AG04450 (cell line): ENCODE measurements at places on chromosomes 6 and 20.

GRCh38 chr6:14665827-14666724 is 548.5 kb downstream of the CD83 start:
- DNase-seq, result peak; percentile 94

GRCh38 chr6:99745651-99746050 is 139.0 kb downstream of the PRDM13 start:
- DNase-seq, result no peak

DNA sequence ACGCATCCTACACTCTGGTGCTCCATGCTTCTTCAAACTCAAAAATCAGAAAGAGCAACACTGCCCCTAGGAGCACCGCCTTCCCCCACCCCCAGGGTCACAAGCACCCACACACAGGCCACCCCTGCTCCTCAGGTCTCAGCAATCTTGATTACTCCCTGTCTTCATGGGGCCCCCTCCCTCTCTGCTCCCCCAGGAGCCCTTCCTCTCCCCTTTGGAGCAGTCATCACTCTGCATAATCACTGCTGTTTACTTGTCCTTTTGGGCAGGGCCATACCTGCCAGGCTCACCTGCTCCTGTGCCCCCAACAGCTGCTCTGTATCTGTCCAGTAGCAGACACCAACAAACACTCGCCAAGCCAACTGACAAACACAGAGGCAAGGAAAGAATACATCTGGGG is 7.6 kb upstream of the SYNDIG1 start:
- DNase-seq, result no peak

GRCh38 chr6:139944976-139945375 is 570.5 kb upstream of the CITED2 start:
- no peak for DNase-seq

DNA sequence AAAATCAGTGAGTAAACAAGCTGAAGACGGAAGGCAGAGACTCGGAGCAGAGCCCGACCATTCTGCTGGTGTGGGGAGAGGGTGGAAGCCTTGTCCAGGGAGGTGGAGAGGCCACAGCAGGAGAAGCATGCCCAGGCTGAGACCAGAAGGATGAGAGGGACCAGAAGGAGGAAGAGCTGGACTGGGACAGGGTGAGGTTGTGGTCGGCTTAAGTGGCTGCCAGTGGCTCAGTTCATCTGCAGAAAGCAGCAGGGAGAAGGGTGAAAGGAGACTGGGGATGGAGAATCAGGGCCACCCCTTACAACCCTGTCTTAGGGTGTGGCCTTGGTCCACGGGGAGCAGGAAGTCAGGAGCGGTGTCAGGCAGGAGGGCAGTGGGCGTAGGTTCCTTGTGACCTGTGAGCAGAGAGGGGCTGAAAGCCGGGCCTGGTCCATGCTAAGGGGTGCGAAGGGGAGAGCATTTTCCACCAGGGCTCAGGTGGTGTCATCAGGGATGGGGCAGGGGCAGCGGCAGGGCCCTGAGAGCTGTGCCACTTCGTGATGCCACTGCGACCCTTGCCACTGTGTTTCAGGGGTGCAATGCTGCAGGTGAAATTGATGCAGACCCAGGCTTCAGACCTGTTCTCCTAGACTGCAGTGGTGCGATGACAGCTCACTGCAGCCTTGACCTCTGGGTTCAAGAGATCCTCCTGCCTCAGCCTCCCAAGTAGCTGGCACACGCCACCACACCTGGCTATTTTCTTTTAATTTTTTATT is 81.1 kb downstream of the TTLL2 start:
- DNase-seq, result no peak
